Skin of body (tissue), 3 donors: ENCODE measurements at places on chromosomes 4 and X. TPM values are rescaled to one million over a fixed set of nuclear protein-coding genes. Genes with fewer than 3 reads are reported as not detected.
A peak's percentile ranks its signal among the peaks of the same experiment; 100 is the strongest.

REPS2 gene
- 6.9 TPM for total RNA-seq

GRCh38 chr4:28209371-28209924, 1348.8 kb downstream of the STIM2 start:
- DNase-seq: no peak

DNA sequence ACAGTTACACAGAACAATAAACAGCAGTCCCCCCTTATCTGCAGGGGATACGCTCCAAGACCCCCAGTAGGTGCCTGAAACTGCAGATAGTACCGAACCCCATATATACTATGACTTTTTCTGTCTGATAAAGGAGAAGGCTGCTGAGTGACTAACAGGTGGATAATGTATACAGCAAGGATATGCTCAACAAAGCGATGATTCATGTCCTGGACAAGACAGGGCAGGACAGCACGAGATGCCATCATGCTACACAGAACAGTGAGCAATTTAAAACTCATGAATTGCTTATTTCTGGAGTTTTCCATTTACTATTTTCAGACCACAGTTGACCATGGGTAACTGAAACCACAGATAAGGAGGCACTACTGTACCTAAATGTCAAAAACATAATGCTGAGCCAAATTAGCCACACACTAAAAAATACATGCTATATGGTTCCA, 76.1 kb downstream of the MANBA start:
- no peak for DNase-seq

DNA sequence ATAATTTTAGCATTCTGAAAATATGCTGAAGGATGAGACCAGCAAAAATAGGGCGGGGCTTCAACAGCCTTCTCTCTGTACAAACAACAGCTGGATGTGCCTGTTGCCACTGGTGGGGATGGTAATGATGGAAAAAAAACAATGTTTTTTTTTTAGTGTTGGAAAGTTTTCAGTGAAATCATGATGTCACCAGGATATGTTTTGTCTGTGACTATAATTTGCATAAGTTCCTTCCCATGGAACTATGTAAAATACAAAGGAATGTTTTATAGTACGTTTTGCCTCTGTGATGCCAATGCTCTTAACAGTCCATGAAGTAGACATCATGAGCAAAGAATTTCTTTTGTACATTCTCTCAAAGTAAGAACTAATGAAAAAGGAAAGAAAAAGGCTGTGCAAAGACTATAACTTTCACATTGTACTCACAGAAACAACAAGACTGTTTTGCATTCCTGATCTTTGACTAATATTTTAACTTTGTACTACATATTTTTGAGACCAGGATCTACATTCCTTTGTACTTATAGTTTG, 589.7 kb downstream of the SPRY1 start:
- DNase-seq: peak; percentile 94

DNA sequence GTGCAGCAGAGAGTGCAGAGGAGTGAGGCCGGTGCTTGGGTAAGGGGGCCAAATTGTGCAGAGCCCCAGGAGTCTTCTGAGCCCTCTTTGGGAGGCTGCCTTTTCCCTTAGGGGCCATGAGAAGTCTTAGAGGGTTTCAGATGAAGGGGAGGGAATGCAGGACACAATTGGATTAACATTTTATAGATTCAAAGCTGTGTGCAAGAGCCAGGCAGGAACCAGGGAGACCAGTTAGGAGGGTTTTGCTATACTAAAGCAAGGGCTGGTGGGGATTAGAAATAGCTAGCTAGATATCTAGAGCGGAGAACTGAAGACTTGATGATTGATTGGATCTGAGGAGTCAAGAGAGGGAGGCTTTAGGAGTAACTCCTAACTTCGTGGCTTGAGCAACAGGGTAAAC, 49.5 kb upstream of the SETD7 start:
- DNase-seq: no peak

- no peak for DNase-seq
Observed at GRCh38 chr4:173490817-173491528, 39.1 kb downstream of the HAND2 start.

PARM1 gene
- 18.9 TPM for total RNA-seq

DNA sequence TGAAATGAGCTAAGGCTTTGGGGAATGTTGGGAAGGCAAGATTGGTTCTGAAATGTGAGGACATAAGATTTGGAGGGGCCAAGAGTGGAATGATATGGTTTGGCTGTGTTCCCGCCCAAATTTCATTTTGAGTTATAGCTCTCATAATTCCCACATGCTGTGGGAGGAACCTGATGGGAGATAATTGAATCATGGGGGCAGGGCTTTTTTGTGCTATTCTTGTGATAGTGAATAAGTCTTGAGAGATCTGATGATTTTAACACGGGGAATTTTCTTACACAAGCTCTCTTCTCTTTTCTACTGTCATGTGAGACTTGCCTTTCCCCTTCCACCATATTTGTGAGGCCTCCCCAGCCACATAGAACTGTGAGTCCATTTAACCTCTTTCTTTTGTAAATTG, 157.6 kb upstream of the C1QTNF7 start:
- DNase-seq: no peak

- no peak for DNase-seq
Observed at GRCh38 chr4:122632396-122633143, 11.7 kb upstream of the IL21 start.
